Activated CD4-positive, alpha-beta T cell treated with anti-CD3 and anti-CD28 coated beads, Interleukin-2, amount 50 U/mL, for 24 hours (primary cell): ENCODE measurements at places on chromosomes 12 and 14.

DNA sequence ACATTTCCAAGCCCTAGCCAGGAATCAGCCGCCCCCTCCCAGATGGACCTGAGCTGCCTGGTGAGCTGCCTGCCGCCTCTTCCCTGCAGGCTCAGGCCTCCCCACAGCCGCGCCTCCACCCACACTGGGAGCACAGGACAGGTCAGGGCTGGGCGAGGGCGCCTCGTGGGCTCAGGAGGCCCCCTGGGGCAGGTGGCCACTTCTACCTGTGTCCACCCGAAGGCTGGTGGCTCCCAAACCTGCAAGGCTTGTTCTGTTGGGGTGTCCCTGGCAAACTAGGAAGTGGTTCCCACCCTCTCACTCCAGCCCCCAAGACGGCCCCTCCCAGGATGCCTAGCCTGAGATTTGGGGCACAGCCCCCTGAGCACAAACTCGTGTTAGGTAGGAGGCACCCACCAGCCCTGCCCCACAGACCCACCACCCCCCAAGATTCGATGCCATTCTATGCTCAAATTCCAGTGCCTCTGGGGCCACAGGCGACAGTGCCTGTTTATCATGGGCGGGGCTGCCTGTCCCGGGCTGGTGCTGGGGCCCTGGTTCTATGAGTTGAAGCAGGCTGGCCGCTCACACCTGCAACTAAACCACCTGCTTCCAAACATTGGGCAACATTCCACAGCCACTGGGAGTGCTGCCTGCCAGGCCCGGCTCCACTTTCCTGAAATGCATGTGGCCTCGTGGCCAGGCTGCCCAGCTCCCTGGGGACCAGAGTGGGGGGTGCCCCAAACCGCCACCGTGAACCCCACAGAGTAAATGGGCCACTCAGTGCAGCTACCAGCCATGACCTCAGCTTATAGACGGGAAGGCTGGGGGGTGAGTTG lies 6.8 kb downstream of the MMP17 start:
- DNase-seq: no peak

DNA sequence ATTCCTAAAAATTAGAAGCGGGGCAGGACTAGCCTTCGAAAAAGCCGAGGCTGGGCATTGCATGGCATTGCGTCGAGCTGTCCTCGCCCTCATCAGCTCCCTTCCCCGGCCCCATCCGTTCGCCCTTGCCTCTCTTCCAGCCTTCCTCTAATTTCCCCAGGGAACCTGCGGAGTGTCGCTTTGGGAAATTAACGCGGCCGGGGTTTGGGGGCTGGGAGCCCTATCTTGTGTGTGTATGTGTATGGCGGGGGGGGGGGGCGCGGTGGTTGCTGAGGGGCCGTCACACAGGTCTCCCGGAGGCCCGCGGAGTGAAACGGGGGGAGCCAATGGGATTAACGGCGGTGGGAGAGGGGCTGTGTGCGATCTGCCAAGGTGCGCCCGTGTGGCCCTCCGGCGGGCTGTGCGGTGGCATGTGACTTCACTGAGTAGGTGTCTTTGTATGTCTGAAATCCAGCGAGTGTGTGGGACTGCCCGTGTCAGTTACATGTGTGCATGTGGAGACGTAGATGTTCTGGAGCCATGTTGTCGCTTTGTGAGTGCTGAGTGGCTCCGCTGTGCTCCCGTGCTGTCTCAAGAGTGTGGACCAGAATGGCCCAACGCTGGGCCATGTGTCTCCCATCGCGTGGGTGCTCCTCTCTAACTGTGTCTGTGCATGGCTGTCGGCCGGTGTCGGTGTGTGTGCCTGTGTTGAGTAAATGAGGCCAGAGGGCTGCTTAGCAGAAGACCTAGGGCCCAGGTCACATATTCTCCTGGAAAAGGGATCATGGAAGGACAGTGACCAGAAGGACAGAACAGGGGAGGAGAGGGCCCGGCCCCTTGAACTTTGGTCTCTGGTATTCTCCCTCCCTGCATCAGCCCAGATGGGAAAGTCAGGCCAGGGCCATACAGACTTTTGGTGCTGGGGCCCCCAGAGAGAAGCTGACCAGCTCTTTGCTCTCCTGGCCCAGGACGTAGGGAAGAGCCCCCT lies 1.5 kb downstream of the PTMS start:
- no peak for DNase-seq

DNA sequence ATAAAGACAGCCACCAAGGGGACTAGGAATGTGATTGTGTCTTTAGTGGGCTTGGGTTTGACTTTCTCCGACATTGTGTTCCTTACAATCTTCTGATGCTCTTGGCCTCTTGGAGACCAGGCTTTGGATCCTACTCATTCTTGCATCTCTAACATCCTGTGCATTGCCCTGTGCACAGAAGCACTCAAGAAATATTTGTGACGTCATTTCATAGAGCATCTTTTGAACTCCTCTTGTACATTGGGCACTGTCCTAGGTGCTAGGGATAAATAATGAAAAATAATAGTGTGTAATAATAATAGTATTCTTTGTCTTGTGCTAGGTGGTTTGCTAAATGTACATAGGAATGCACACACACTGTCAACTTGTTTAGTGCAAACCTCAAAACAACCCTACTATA lies 108.8 kb upstream of the LHX5 start:
- no peak for DNase-seq

DNA sequence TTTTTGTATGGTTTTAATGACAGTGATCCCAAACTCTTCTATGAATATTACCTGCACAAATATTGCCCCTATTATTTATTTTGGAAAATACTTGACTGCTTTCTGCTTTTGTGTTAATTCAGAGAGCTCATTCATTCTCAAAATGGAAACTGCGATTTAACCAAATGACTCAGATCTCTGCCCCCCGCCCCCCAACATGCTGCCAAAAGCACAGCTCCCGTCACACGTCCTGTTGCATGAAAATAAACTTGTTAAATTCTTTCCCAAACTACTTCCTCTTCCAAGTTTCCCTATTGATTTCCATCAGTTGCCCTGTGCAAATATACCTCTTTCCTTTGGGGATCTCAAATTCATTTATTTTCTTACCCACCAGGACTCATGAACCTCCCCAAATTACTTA lies 18.0 kb upstream of the NRDE2 start:
- DNase-seq: no peak
